AG10803 (cell line): ENCODE measurements at places on chromosomes 7 and 10.

GRCh38 chr7:55107946-55108345, 89.1 kb downstream of the EGFR start:
- DNase-seq, result no peak

DNA sequence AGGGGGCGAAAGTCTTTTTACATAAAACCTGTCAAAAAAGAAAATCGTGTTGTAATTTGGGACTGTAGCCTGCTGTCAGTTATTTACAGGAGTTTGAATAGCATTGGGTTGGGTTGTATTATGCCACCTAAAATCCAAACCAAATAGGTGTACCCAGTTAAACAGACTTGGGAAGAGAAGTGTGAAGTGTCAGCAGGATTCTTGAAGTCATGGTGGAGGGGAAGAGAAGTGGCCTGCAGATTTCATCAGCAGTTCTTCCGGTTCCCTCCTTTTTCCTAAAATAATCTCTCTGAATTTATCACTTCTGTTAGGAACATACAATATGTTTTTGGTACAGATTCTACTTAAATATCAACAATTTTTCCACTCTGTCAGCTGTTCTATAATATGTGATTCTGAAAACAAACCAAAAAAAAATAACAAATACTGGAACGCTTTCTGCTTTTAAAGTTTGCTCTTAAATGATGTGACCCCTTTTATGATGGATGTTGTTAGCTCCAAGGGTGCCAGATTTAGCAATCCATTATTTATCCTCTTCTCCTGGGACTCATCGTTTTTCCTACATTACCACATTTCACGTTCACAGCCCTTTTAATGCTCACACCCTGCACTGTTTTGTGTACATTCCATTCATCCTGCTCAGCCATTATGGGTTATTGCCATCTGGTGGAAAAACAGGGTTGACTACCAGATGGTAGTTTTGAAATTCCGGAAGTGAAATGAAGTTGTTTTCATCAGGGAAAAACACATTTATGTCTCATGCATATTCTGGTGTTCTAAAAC, 18.7 kb upstream of the ARHGAP12 start:
- DNase-seq, result peak; percentile 96

DNA sequence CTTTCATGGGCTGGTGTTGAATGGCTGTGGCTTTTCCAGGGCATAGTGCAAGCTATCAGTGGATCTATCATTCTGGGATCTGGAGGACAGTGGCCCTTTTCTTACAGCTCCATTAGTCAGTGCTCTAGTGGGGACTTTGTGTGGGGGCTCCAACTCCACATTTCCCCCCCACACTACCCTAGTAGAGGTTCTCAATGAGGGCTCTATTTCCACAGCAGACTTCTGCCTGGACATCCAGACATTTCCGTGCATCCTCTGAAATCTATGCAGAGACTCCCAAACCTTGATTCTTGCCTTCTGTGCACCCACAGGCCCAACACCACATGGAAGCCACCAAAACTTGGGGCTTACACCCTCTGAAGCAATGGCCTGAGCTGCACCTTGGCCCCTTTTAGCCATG, 208.3 kb upstream of the MKLN1 start:
- DNase-seq, result no peak

GRCh38 chr10:70425096-70425495, 16.4 kb downstream of the NODAL start:
- no peak for DNase-seq

- no peak for DNase-seq
These were observed 1.4 kb upstream of the NOS3 start for GRCh38 chr7:150989456-150989855.

DNA sequence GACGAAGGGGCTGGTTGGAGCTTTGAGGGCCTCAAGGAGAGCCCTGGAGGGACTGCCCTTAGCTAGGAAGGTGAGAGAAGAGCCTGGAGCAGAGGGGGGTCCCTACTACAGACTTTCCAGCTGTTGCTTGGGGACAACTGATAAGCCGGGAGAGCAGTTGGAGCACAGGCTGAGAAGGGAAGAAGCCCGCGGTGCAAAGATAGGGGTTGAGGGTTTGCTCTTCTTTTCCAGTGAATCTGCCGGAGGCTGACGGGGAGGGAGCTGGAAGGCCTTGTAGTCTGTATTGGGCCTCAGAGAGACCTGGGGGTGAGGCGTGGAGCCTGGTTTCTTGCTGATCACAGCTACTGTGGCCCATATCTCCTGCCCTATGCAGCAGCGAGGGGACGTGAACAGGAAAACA, 23.7 kb downstream of the CYP26A1 start:
- no peak for DNase-seq

DNA sequence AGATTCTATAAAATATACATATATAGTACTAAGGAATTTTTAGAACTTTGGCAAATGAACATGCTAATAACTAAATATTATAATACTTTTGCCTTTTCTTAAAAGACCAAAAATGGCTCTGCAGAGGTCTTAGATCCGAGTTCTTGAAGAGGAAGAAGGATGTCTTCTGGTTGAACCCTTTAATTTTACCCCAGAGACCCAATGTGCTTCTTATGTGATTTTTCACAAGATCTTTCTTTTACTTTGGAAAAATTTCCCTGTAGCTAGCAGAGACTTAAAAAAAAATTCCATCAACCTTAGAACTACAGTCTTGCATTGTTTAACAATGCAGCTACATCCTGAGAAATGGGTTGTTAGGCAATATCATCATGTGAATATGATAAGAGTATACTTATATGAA, 663.2 kb downstream of the PARD3 start:
- DNase-seq, result no peak

DNA sequence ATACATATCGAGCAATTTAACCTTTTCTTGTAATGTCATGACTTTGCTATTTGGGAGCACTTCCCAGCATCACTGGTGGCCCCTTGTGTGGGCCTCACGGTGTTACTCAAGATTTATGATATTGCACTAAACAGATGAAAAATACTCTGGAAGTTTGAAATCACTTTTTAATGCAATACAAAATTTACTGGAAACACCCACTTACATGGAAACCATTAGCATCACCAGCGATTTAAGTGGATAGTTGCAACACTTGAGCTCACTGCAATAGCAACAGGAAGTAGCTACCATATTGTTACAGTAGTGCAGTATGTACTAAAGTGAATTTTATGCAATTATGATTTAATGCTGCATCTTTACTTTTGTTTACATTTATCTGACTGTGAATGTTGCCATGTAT, 184.4 kb downstream of the MDFIC start:
- DNase-seq, result no peak

- no peak for DNase-seq
These were observed 11.9 kb downstream of the DPY19L1 start for GRCh38 chr7:35025369-35025870.

DNA sequence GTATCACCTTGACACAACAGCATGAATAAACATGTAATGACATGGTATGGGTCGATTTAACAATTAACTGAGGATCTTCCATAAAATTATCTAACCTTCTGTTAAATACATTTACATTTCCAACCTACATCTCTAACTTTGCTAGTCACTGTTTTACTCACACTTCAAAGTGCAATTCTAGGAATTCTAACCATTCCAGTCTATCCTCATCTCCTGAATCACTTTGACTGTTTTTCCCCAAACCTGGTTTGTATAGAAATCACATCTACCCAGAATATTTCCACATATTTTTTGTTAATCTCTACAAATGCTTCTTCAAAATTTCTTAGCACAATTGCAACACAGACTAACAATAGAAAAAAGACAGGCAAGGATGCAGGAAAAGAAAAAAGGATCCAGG, 6.2 kb downstream of the ABI1 start:
- DNase-seq, result peak; percentile 38

DNA sequence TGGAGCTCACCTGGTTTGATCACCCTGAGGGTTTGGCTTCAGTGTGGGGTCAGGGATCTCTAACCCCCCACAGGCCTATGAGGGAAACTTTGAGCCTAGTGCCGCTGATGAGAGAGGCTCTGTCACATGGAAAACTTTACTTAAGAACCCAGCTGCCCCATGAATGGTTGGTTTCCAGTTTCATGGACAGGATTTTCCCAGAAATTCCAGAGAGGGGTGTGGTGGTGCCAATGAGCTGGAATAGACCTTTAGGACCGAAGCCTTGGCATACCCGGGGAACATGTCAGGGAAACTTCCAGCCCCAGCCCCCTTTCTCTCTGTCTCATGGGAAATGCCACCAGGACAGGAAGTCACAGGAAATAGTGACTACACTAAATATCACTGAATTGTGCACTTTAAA, 36.9 kb downstream of the AKR1B1 start:
- DNase-seq, result peak; percentile 27

DNA sequence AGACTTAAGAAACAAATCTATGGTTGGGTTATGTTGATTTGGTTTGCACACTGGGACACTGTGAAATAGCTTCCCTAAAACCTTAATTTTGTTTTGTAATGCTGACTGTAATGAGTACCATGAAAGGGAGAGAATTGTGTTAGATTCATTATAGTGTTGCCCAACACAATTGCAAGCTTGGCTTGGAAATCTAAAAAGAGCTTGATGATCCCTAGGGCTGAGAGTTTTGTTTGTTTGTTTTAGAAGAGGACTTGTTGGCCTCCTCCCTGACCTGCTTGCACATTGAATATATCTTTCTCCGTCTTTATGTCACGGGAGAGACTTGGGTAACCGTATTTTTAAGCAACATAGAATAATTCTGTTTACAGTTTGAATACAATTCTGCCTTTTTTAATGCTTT, 410.1 kb downstream of the ARL4A start:
- no peak for DNase-seq
